Fibroblast of skin of right biceps (primary cell): ENCODE measurements at places on chromosomes 2 and 18.

- no peak for DNase-seq
Measured at GRCh38 chr2:19902216-19902740, 495 bp upstream of the TTC32 start.

DNA sequence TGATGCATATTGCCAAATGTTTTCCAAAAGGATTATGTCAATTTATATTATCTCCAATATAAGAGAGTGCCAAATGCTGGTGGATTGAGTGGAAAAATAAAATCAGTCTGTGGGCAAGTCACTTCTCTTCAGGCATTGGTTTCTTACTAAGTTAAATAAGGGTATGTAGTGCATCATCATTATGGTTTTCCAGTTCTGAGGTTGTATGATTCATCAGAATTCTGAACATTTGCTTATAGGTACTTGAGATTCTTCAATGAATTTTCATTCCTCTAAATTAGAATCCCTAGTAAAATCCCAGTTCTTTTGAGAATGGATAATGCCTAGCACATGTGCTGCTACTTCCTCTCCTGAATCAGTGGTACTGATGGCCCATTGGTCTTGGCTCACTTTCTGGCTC, 188.9 kb upstream of the OSR1 start:
- peak; percentile 26 for DNase-seq

GRCh38 chr2:130337735-130338325, 4.9 kb upstream of the IMP4 start:
- peak; percentile 34 for DNase-seq

DNA sequence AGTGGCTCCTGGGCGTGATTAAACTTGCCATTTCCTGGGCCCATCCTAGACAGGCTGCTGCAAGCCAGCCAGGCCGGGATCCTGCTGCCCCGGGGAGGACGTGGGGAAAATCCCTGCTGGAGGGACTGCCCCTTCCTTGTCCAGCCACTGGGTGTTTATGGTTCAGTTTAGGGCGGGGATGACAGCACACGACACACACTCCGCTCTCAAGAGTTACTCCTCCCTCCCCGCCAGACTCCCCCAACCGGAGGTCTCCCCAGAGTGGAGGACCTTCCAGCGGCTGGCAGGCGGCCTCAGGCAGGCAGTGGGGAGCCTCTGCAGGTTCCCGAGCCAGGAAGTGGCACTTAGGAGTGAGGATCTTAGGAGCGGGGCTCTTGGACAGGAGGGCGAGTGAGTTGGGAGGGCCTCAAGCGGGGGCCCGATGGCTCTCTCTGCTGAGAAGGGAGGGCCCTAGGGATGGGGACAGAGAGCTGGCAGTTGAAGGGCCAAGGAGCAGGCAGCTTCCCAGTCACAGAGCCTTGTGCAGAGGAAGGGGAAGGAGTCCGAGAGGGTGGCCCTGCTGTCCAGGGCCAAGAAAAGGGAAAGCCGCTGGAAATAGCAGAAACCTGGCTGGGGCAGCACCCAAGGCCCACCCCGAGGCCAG, 5.7 kb upstream of the GPR35 start:
- DNase-seq: no peak

- DNase-seq: no peak
Measured at GRCh38 chr2:198162276-198162675, 357.9 kb downstream of the PLCL1 start.

DNA sequence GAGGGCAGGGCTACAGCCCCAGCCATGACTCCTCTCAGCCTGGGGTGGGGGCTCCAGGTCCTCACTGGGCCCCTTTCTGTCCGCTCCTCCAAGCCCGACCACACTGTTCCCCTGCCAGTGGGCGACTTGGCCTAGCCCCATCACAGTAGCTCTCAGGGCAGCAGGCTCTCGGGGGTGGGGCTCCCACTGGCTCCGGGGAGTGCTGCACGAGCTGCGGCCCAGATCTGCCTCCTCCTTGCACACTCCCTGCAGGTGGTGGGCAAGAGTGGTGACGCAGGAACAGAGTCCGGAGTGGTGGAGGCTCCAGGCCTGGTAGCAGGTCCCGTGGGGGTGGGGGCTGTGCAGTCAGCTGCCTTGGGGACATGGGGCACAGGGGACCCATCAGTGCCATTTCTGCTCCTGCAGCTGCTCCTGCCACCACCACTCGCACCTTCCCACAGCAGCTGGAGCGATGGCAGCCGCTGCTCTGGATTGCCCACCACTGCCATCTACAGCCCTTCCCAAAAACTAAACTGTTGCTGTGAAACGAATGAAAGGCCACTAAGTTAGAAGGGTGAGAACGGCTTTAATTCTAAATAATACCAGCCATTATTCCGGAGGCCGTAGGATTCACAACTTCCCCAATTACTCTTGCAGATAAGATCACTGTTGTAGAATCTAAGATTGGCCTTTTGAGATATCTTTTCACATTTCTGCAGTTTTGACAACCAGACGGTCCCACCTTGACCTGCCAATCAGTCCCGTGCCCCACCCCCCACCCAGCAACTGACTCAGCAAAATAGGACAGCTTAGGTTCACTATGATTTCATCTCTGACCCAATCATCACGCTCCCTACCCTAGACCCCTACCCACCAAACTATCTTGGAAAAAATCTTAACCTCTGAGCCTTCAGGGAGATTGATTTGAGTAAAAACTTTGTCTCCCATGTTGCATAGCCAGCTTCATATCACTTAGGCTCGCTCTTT, 530.2 kb downstream of the DCC start:
- no peak for DNase-seq

GRCh38 chr2:235070063-235070706, 118.4 kb downstream of the SH3BP4 start:
- no peak for DNase-seq

DNA sequence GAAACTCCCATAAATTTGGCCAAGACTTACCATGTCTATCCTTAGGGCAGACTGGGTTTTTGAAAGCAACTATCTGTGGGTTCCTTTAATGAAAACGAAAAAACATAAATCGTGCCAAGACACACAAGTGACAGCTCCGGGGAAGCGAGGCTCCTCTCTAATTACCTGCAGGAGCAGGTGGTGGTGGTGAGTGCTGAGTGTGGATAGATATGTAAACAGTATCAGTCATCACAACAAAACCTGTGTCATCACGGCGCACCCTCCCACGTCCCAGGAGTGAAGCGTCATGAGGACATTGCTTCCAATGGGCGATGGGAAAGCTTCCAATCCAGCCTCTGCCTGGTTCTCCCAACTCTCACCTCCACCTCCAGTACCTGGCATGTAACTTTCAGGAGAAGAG, 31.3 kb downstream of the ACKR3 start:
- no peak for DNase-seq
